ENCODE measurements at places on chromosomes 4 and X.

DNA sequence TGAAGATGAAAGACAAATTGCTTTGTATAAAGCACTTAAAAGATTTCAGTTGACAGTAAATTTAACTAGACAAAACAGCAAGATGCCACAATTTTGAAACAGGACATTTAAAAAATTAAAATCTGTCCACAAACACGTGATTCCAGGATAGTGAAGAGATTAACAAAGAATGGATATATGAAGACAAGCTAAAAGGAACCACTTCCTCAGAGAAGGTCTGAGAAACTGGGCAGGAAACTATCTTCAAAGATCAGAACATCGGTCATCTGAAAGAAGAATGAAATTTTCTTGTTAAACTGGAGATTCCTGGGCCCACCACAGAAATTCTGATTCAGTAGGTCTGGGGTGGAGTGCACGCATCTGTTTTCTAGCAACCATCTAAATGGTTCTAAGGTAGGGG, 1.4 kb downstream of the RWDD4 start:
- no peak for DNase-seq

DNA sequence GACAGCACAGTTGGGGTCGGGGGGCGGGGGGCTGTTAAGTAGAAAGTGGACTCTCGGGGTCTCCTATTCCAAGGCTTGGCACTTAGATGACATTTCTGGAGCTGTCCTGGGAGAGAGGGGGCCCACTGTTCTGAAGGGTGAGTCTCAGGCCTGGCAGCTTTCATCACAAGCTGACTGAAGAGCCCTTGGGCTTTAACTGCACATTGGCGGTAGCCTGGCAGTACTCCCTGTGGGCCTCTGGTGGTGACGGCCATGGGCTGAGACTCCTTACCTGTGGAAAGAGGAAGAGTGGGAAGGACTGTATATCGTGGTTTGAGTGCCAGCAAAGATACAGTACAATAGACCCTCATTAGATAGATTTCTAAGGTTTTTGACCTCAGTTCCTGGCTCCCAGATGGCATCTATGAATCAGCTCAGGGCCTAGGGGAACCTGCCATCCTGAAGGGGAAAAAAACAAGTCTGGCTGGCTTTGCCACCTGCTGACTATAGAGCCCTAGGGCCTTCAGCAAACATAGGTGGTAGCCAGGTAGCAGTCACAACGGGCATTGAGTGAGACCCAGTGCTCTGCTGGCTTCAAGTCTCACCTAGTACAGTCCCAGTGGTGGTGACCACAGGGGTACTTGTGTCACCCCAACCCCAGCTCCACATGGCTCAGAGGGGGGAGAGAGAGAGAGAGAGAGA, 87.9 kb downstream of the ANKRD17 start:
- peak; percentile 93 for DNase-seq

GRCh38 chrX:125681058-125681457, 361.4 kb downstream of the TEX13C start:
- no peak for DNase-seq

DNA sequence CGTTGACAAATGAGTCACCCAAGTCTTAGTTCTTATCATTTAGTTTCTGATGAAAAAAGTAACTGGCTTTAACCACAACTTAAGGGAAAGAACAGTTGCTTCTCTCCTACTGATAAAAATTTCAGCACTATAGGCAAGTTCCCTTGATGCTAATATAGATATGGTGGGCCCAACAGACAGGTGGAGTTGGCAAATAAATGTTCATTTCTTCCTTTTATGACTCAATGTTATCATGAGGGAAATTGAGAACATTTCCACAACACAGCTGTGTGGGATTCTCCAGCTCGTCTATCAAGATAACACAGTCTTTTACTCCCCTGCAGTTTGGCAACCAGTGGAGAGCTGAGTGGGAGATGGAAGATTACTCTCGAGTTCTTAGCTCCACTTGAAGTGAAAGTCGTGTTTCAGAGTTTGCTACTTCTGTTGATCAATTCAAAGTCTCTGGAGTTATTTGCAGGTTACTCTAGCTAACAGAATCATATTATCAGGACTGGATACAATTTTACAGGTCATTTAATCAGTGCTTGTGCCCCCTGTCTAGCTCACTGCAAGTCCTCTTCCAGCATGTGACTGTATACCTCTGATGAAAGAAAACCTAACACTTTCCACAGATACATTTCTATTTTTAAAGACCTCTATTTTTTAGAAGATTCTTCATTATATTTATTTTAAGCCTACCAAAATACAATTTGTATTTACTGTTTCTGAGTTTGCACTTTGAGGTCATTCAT, 270.6 kb upstream of the GK2 start:
- no peak for DNase-seq

DNA sequence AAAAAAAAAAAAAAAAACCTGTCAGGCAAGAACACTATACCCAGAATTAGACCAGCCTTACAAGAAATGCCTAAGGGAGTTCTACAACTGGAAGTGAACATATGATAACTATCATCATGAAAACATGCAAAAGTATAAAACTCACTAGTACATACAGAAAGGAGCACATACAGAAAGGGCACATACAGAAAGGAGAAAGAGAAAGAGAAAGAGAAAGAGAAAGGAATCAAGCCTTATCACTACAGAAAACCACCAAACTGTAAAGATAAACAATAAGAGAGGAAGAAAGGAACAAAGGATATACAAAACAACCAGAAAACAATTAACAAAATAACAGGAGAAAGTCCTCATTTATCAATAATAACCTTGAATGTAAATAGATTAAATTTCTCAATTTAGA, 50.4 kb downstream of the PHKA1 start:
- DNase-seq: no peak

GRCh38 chrX:7133050-7133440, 14.5 kb upstream of the STS start:
- no peak for DNase-seq

- no peak for DNase-seq
These were observed 209.0 kb downstream of the IDS start for GRCh38 chrX:149296092-149296491.

DNA sequence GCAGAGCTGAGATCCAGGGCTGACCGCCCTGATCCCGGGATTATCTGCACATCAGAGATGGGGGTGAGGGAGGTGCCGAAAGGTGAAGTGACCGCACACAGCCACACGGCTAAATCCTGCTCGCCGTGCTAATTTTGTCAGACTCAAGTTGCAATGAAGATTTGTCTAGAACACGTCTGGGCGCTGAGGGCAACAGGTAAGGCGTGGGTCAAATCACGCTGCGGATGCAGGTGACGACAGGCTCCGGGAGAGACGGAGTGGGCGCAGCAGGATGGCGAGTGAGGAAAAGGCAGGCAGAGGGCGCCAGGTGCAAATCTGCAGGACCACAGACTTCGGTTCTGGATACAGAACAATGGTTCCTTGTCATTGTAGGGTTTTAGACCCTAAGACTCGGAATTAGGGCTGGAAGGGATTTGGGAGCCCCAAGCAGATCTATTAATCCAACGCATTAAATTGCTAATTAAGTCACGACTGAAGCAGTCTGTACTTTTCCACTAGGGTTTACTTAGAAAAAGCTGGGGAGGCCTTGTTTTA, 1.9 kb upstream of the TBC1D14 start:
- DNase-seq: peak; percentile 32

DNA sequence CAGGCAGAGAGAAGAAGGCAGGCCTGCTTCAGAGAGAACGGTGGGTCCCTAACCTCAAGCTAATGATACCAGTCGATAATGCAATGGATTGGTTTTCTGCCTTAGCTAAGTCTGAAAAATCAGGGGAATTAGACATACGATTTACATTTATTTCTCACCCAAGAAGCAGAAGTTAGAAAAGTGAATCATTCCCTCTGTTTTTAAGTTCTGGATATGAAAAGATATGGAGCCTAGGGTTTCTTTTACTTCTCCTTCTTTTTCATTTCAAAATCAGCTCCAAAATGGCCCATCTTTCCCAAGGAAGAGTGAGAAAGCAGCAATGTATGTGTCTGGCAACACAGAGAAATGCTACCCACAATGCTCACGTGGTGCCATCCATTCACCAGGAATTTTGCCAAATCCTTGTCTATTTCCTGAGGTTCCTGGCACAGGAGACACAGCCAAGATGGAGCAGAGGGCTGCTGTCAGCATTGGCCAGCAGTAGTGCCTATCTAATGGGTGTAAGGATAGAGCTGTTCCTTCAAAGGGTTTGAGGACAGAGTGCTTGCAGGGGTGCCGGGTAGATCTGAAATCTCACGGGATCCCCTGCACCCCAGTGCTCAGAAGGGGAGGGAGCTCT, 231.5 kb downstream of the MAML3 start:
- DNase-seq: peak; percentile 52

DNA sequence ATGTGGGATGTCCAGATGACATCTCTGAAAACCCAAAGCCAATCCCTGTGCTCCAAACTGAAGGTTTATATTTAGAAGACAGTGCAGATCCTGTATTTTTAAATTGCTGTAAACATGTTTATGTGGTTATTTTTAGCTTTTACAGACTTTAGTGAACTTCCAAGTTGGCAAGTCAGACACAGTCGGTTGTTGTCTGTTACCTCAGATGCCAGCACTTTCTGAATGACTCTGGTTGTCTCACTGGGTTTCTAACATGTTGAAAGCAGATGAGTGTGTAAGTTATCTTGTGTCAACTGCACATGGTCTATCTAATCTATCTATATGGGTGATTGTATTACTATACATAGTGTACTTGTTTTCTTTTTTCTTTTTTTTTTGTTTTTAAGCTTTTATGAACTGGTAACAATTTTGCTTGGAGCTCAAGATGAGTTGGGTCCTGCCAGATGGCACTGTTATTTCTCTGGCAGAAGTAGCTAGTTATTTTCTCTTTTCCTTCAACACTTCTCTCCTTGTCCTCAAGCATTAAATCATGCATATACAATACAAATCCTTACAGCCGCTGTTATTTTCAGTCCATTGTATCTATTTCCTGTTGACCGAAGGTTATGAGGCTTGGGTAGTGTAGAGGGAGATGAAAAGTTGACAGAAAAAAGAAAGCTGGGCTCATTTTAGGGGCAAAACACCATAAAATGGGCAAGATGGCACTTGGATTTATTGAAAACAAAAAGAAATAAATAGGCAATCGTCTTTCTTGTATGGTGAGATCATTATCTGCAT, 66.3 kb downstream of the GAB1 start:
- DNase-seq: no peak

DNA sequence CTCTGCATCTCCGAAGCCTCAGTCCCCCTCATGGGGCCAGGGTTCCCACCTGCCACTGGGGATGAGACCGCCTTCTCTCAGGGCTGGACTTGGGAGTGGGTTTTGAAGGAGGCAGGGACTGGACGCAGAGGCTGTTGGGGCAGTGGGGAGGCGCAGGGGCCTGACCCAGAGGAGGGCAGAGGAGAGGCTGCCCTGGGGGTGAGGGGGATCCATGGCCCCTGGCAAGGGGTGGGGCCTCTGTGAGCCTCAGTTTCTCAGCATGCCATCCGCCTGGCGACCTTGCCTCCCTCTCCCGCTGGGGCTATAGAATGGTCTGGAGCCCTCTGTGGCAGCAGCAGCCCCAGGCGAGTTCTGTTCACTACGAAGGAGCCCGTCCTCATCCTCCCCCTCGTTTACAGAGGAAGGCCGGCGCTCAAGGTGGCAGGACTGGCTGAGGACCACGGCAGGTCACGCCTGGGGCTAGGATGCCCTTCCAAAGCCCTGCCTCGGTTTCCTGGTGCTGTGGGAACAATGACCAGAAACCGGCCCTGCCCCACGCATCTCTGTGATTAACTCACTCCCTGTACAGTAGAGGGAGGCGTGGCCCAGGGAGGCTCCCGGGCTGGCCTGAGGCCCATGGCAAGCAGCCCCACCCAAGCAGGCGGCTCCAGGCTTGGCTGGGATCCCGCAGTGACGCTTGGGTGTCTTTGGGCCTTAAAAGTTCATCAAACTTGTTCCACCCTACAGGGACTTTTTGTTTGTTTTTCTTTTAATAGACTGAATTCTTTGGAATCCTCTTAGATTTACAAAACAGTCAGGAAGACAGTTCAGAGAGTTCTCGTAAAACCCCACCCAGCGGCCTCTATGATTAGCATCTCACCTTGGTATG, 16.0 kb upstream of the SH3TC1 start:
- peak; percentile 97 for DNase-seq

- no peak for DNase-seq
These were observed 88.4 kb upstream of the CLNK start for GRCh38 chr4:10773010-10773409.

- DNase-seq: no peak
These were observed 343.4 kb downstream of the DMD start for GRCh38 chrX:32867781-32868523.

DNA sequence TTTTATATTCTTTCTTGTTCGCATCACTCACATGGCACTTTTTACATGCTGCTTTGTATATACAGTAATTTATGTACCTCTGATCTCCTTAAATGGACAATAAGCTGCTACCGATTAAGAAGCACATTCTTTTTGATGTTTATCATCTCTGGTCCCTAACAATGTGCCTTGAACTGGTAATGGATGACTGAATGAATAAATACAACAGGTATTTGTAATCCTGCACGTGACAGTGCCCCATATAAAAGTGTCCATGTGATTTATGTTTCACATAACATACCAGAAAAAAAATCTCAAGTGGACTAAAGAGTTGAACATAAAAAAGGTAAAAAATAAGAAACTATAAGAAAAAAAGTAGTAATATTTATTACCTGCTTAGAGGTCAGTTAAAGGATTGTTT, 7.7 kb upstream of the SLAIN2 start:
- peak; percentile 47 for DNase-seq

GRCh38 chr4:143411527-143412419, 75.1 kb downstream of the GAB1 start:
- no peak for DNase-seq

- no peak for DNase-seq
These were observed 280.6 kb downstream of the PPP1R2C start for GRCh38 chrX:42497356-42497755.

GRCh38 chrX:143664302-143664701, 28.4 kb upstream of the SLITRK4 start:
- DNase-seq: peak; percentile 53

DNA sequence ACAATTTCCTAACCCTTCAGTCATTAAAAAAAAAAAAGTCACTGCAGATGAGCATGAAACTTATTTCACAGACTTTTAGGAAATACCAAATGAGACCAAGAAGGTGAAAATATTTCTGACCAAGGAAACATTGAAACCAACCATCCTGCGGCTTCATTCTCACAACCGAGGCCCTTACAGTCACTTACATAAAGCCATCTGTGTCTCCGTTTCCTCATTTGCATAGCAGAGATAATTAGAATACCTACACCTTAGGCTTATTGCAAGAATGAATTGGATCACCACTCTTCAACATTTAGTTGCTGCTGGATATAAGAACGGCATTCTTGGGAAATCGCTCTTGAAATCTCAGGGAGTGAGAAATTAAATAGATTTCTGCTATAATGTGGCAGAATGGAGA, 356.2 kb downstream of the HS3ST1 start:
- DNase-seq: no peak

DNA sequence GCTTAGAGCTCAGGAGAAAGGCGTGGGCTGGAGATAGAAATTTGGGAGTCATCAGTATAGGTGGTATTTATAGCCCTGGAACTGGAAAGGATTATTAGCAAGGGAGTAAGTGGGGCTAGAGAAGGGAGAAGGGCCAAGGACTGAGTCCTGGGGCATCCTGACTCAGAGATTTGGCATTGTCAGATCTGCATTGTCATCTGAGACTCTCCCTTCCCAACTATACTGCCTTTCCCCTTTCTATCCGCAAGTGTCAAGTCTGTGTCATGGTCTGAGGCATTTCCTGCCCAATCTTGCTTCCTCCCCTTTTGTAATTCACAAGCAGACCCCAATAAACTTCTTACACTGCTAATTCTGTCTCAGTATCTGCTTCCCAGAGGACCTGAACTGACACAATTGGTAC, 24.4 kb upstream of the SLC25A43 start:
- DNase-seq: peak; percentile 77

GRCh38 chr4:158850800-158851644, 82.2 kb downstream of the FNIP2 start:
- peak; percentile 61 for DNase-seq

Measured in PC-3 (cell line).